ENCODE measurements at places on chromosomes 3 and 15.

DNA sequence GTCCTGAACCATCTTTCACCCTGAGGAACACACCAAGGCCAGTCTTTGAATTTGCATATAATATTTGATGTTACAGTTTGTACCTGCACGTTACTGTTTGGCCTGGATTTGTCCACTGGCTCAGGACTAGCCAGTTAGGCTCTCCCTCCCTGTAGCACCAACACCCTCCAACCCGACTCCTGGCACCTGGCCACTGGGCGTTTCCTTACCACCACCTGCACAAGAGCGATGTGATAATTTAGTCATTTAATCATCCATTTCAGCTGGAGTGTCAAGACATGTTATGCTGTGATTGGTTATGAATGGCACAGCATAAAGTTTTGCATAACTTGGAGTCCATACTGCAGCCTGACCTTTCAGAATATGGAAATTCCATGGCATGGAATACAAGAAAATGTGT is 242.4 kb downstream of the KCNMB2 start:
- no peak for DNase-seq

DNA sequence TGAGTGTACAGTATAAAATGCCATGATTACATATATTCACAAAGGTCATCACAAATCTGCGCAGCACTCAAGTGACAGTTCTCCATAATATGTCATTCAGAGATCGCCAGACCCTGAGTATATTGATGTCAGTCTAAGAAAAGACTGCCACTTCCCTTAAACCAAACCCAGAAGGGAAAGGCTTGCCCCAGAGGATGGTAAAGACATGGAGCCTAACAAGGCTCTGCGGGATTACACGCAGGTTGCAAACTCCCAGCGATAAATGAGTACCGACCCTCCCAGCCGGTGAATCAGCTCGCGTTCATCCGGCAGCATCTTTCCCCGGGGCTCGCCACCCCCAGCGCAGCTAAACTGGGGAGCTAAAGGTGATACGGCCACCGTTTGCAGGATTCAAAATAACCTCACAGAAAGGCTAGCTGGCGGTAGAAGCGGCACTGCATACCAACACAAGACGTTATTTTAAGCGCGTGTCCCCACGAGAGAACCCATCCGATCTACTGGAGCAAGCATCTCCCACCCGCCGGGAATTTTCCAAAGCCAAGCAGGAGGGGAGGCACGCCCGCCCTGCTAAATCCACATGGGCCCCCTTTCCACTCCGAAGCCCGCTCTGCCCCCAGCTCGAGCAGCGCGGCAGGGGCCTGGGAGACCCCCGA is 643 bp downstream of the MYO5A start:
- DNase-seq: no peak

GRCh38 chr15:79041601-79042168 is 48.9 kb downstream of the RASGRF1 start:
- DNase-seq: no peak

- DNase-seq: peak; percentile 28
Measured at GRCh38 chr3:189967254-189967865, 153.3 kb downstream of the P3H2 start.

DNA sequence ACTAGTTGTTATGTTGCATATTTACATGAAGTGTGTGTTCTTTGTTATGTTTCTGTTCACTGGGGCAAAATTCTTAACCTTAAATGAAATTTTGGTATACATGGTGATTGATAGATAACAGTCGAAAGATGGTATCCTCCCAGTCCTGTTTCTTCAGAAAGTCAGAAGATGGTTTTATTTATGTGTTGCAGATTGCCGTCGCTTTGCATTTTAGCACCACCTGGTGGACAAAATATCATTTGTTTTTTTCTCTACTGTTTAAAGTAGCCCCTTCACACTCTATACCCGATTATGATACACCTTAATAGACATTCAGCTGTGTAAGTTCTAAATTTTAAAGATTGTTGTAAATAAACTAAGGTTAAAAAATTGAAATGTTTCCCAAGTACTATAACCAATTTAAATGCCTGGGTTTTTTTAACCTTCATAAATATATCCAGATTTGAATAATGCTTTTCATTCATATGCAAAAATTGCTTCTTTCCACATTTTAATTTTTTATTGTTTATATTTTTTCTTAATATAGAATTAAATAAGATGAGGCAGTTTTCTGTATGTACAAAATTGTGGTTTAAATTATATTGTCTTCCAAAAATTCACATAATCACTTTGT is 152.2 kb downstream of the ALCAM start:
- peak; percentile 8 for DNase-seq

DNA sequence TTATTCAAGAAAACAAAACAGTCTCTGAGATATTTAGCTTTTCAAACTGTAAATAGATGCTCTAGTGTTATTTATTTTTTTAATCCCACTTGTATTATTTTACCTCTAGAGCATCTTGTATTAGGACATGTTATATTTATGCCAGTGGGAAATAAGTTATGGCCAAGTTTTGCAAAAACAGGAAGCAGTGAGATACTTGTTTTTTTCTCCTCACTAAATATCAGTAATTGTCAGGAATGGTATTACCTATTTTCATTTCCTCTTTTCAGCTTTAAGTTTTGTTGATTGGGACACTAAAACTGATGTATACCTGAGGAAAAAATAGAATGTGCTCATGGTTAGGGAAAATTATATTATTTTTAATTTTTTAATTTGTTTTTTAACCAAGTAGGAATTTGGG is 8.6 kb upstream of the IL20RB start:
- DNase-seq: no peak

Data from hematopoietic multipotent progenitor cell treated with erythropoietin and hydrocortisone succinate and interleukin-3 and kit ligand, for 17 days (in vitro differentiated cells).